ENCODE measurements at places on chromosomes 3 and 15.

GRCh38 chr3:194462936-194463335 is 23.9 kb downstream of the ATP13A3 start:
- no peak for DNase-seq

- DNase-seq, result no peak
These were observed 39.9 kb upstream of the TNFSF10 start for GRCh38 chr3:172562871-172563865.

GRCh38 chr15:83977992-83978391 is 257.6 kb upstream of the GOLGA6L4 start:
- DNase-seq, result no peak

GRCh38 chr3:98784666-98785600 is 21.8 kb downstream of the ST3GAL6 start:
- peak; percentile 58 for DNase-seq

- DNase-seq, result no peak
These were observed 90.3 kb upstream of the C3orf80 start for GRCh38 chr3:160134964-160135363.

- no peak for DNase-seq
These were observed 177.2 kb downstream of the XXYLT1 start for GRCh38 chr3:195093731-195094130.

GRCh38 chr3:31981206-31982181 is at the start of the genes OSBPL10 and ZNF860:
TSS of gene OSBPL10 (minus strand) at chr3:31981262. CDS start at chr3:31981179, 83 bp downstream.
TSS of gene ZNF860 (plus strand) at chr3:31981750. CDS start at chr3:31989080, 7,330 bp downstream.
- DNase-seq, result peak; percentile 88

- no peak for DNase-seq
These were observed 25.8 kb upstream of the TGM5 start for GRCh38 chr15:43292375-43293078.

GRCh38 chr3:58564456-58565160 is 12.6 kb downstream of the FAM107A start:
- DNase-seq, result no peak

- no peak for DNase-seq
These were observed 278.6 kb upstream of the TLE3 start for GRCh38 chr15:70376031-70376928.

DNA sequence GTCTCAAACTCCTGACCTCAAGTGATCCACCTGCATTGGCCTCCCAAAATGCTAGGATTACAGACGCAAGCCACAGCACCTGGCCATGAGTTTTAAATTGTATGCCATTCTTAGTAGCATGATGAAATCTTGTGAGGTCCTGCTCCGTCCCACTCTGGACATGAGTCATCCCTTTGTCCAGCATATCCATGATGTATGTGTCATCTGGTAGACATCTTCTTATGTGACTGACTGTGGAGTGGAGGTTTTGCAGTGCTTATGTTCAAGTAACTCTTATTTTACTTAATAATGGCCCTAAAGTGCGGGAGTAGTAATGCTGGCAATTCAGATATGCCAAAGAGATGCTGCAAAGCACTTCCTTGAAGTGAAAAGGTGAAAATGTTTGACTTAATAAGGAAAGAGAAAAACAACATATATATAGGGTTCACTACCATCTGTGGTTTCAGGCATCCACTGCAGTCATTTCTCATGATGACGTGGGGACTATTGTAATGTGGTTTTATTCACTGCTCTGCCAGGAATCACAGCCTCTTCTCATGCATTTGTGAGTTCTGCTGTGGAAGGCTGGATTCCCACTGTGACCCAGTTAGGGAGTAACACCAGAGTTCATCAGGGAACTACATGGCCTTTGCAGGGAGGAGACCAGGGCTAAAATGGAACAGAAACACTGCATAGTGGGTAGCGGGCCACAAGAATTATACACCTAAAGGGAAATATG is 204.6 kb upstream of the STRIT1 start:
- DNase-seq, result peak; percentile 71

DNA sequence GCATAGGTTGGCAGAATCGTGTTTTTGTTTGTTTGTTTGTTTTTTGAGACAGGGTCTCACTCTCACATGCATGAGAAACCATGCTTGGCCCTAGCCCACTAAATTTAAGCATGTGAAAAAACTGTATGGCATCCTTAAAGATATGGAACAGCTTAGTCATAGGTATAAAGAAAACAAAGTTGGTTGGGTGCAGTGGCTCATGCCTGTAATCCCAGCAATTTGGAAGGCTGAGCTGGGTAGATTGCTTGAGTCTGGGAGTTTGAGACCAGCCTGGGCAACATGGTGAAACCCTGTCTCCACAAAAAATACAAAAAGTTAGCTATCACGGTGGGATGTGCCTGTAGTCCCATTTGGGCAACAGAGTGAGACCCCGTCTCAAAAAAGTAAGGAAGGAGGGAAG is 25.2 kb downstream of the EXD1 start:
- no peak for DNase-seq

DNA sequence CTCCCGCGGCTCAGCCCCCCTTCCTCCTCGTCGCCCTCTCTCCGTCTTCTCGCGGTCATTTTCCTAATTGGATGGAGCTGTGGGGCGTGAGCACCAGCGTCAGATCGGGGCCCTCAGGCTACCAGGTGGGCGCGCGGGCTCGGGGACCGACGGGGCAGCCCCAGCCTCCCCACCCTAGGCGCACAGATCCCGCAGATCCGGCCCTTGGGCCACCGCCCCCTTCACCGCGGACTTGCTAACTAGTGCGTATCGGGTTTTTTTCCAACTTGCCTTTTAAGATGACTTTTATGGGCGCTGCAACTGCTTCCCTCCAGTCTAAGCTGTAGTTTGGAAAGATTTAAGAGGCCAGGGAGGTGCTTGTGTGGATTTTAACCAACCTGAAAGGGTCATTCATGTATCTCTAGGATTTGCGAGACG is 1.3 kb downstream of the ZNF710 start:
- no peak for DNase-seq

DNA sequence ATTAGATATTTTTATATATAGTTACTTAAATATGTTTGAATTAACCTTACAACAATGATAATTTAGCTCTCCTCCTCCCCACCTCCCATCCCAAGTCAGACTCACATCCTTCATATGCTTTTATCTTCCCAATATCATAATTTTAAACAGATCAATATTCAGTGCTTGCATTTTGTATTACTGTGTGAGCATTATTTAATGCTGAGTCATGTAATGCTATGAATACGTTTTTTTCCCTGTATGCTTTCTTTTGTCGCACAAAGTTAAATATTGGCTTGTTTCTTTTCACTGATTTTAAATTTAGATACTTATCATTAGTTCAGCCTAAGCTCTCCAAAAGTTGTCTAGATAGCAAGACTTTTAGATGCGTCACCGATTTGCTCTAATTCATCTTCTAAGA is 471.6 kb upstream of the SGO1 start:
- no peak for DNase-seq

DNA sequence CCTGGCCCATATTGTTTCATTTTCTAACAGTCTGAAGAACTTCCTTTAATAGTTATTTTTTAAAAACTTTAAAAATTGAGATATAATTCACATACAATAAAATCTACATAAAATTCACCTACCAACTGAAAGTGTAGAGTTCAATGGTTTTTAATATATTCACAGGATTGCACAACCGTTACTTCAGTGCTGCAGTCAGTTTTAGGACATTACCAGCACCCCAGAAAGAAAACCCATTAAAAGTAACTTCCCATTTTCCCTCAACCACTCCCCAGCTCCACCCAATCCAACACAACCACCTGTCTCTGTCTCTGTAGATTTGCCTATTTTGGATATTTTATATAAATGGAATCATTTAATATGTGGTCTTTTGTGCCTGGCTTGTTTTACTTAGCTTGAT is 29.6 kb downstream of the MGA start:
- no peak for DNase-seq

DNA sequence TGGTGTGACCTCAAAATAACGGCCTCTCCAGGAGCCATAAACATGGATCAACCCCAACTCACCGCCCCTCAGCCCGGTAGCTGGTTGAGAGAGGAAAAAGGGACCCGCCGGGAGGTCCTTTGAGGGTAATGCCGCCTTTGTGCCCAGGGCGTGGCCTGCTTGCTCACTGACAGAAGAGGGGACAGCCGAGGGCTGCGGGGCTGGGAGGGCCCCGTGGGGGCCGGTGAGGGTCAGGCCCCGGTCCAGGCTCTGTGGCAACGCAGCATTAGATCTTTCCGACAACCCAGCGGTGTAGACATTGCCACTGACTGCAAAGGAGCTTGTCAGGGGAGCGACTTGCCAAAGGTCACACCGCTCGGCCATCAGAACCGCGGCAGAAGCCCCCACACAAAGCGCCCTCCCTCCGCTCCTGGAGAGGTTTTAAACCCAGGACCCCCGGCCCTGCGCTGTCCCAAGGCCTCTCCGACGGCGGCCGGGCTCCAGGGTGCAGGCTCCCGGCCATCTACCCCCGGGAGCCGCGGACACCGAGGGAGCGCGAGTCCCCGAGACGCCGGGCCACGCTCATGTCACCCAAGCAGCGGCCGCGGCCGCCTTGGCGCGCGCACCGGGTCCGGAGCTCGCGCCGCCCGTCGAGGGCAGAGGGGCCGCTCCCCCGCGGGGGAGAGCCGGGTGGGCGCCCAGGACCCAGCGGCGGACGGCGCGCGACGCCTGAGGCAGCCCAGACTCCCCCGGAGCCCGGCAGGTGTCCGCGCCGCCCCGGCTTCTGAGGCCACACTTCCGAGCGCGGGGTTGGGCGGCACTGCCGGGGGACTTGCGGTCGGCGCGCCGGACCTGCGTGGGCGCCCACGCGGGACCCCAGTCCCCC is 975 bp downstream of the PCSK6 start:
- no peak for DNase-seq

GRCh38 chr3:167350245-167350862 is 29.7 kb downstream of the ZBBX start:
- DNase-seq, result no peak

DNA sequence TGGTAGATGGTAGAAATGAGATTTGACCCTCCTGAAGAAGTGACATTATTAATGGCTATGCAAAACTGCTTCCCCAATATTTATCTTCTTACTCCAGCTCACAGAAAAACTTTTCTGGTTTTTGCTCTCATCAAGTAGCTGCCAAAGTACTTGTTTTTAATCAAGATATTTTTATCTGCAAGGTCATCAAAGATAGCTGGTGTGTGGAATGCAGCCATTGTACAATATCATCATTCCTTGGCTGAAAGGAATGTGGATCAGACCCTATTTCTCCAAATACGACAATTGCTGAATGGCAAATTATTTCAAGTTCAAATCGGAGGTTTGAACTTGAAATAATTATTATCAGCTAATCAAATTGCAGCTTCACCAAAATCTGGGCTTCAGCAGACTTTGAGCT is 126.9 kb upstream of the SLC7A14 start:
- no peak for DNase-seq

- DNase-seq, result no peak
These were observed 23.2 kb downstream of the ILDR1 start for GRCh38 chr3:121998611-121999473.

DNA sequence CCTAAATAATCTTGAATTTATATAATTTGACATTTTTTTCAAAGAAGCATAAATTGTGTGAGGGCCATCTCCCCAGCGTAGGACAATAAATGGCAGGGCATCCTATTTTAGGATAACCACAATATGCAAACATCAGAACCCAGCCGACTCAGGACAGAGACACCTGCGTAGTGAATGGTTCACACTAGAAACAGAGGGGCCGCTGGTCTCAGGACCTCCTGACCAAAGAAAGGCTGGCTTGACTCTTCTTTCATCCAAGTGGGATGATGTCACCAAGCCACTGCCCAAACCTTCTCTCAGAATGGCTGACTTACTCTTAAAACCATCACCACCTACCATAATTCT is 162.1 kb downstream of the FOXP1 start:
- DNase-seq, result no peak

DNA sequence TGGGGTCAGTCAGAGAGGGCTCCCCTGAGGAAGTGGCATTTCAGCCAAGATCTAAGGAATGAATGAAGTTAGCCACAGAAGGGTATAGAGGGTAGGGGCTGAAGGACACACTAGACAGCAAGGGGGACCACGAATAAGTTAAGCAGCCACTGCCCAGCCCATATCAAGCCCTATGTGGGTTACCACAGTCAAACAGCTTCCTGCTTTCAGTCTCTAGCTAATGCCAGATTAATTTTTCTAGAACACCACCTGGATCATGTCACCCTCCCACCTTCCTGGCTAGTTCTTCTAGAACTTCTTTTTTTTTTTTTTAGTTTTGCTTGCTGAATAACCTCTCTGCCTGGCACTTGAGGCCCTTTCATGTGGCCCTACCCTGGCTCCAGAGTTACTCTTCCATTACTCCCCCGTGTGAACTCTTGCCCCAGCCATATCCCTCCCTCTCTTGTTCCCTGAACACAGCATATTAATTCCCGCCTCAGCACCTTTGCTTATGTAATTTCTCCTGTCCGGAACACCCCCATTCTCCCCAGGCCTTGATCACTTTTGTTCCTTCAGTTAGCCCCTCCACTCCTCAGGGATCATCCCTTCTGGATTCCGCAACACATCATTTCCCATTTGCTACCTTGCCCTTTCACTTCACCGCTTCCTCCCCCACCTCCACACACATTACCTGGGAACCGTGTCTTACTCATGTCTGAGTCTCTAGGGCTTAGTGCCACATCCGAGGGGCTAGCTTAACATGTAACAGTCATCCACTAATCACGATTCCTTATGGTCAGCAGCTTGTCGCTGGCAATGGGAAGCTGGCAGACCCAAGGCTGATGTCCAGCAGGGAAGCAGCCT is 20.6 kb upstream of the BNC1 start:
- no peak for DNase-seq

- no peak for DNase-seq
These were observed 173.3 kb upstream of the SNTN start for GRCh38 chr3:63478990-63479660.

GRCh38 chr3:192244591-192244990 is 482.8 kb downstream of the FGF12 start:
- DNase-seq, result no peak

- DNase-seq, result no peak
These were observed 5.5 kb upstream of the EHD4 start for GRCh38 chr15:41977757-41978383.

GRCh38 chr3:81274671-81275070 is 486.8 kb downstream of the GBE1 start:
- DNase-seq, result no peak

DNA sequence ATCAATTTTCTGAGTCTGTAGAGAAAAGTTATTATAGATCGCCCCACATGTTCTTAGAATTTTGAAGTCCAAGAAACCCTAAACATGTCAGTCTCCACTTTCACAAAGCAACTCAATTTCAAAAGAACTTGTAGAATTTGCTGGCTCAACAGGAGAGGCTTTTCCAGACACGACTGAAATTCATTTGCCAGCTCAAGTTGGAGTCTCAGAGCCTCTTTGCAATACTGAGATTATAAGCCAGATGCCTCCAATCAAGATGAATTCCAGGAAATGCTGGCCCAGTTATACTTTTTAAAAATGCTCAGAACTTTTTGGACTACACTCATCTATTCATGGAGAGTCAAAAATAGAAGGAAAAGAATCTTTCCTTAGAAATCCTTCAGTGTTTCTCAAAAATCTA is 56.9 kb upstream of the NLGN1 start:
- no peak for DNase-seq

DNA sequence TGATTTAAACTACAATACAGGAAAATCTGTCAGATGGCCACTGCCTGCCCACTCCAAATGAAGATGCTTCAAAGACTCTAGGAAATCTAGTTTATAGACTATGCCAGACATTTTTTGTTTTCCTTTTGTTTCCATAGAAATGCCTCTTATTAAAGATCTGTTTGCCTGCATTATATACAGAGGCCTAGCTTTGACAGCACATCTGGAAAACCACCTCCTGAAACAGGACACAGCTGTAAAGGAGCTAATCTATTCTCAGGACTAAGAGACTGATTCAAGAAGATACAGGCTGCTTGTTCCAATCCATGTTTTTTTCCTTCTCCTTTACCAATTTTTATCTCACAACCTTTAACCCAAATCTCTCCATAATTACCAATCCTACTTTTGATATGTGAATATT is 75.3 kb upstream of the STRIT1 start:
- DNase-seq, result no peak
